ENCODE measurements at places on chromosomes 7 and 10. TPM values are rescaled to one million over a fixed set of nuclear protein-coding genes. Genes with fewer than 3 reads are reported as not detected.
A peak's percentile ranks its signal among the peaks of the same experiment; 100 is the strongest.

CNTNAP2 gene
- 0.21 TPM for total RNA-seq

FOXI2 gene
- total RNA-seq: 1.1 TPM

MYO1G gene
- 6.0 TPM for total RNA-seq

OSBPL3 gene
- 49.7 TPM for total RNA-seq

BAIAP2L1 gene
- 36.5 TPM for total RNA-seq

CAV2 gene
- total RNA-seq: 64.4 TPM

CH25H gene
- 3.6 TPM for total RNA-seq

C10orf105 gene
- total RNA-seq: 0.34 TPM

SAP25 gene
- total RNA-seq: 2.8 TPM

LRMDA gene
- 23.1 TPM for total RNA-seq

PDLIM1 gene
- 405 TPM for total RNA-seq

MMD2 gene
- not detected for total RNA-seq

DNA sequence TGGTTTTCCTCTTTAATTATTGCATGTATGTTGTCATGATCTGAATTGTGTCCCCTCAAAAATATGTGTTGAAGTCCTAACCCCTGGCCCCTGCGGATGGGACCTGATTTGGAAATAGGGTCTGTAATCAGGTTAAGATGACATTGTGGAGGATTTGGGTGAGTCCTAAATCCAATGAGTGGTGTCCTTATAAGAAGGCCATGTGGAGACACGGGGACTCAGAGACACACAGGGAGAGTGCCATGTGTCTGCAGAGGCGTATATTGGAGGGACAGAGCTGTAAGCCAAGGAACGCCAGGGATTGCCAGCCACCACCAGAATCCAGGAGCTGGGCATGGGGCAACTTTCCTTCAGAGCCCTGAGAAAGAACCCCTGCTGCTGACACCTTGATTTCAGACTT, 171.9 kb downstream of the CREB5 start:
- no peak for DNase-seq

DNA sequence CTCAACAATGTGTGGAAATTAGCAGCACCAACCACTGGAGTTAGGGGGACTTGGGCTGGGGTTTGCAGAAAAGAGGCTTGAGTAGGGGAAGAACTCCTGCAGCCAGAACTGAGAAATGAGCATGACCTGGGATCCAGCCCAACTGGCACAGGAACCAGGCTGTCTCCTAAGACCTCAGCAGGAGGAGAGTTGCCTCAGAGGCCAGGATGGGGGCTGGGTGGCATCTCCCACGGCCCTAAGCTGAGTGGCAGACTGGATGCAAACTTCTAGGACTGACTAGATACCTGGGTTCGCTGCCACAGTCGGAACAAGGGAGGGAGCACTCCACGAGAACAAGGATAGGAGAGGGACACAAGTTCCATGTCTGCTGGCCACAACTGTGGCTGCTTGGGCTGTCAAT, 62.6 kb downstream of the RNF32 start:
- DNase-seq: no peak

DNA sequence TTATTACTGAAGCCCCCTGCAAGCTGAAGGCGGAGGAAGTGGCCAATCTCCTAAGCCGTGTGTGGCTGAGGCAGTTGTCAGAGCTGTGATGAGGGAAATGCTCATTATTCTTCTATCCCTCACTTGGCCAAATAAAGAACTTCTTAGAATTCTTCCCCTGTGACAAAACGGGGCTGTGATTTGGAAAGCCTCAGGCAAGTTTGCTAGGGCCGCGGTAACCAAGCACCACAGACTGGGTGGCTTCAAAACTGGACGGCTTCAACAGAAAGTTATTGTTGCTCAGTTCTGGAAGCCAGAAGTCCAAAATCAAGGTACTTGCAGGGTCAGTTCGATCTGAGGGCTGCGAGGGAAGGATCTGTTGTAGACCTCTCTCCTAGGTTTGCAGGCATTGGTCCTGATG, 72.3 kb upstream of the STEAP1B start:
- DNase-seq: no peak

- DNase-seq: no peak
Observed at GRCh38 chr10:17669185-17669872, 25.4 kb downstream of the STAM start.

DNA sequence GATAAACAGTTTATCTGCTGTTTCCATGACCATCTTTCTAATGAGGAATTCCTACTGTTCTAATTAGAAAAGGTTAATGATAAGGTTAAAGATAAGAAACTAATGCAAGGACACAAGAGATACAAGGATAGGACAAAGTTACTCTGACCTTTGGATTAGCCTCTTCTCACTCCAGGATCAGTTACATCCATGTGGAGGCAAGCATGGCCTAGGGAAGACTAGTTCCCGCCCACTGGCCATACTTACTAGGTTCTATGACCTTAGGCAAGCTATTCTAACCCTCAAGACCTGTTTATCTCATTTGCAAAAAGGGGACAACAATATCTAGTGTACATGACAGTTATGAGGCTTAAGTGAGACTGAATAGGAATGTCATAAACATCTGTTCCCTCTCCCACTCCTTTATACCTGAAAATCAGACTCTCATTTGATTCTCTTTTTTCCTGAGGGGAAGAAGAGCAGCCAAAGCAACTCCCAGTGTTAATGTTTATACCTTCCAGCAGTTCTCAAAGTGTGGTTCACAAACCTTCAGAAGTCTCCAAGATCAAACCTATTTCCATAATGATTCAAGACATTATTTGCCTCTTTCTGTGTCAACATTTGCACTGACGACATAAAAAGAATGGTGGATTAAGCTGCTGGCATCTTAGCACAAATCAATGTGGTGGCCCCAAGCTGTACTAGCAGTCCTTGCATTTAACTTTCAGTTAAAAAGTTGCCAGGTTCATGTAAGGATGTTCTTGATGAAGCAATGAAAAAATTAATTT, 72.0 kb downstream of the SRPK2 start:
- no peak for DNase-seq

GRCh38 chr10:75018251-75018650, 93.2 kb upstream of the SAMD8 start:
- DNase-seq: no peak

GRCh38 chr7:87552351-87552900, 48.3 kb downstream of the ABCB1 start:
- no peak for DNase-seq

- no peak for DNase-seq
Observed at GRCh38 chr7:87767827-87768226, 108.3 kb downstream of the SLC25A40 start.

- no peak for DNase-seq
Observed at GRCh38 chr10:119285495-119286267, 78.3 kb downstream of the GRK5 start.

DNA sequence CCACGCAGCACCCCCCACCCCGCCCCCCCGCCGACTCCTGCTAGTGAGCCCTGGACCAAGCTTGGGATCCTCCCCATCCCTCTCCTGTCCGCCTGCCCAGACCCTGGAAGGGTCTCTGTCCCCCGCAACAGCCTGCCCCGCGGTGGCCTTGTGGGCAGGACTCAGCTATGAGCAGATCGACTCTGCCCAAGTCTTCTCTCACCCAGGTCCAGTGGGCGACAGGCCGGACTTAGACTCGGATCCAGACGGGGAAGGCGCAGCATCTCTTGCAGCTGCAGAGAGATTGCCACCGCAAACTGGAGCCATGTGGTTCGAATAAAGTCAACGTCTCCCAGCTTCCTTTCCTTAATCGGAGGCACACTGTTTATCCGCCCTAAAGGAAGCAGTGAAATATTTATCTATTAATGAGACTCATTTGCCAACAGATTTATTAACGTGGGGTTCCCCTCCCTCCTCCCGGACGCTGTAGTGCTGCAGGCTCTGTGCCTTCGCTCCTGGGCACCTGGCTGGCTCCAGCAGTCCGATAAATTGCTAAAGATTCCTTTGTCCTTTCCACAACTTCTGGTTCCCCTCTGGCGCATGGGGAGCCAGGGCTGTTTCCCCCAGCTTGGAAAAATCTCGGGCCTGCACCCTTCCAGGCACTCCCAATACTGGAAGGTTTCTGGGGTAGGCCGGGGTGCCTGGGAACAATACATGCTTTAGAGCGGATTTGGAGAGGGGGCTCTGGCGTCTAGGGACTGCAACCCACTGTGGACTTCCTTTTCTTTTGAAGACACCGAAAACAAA, 634 bp upstream of the HOXA7 start:
- DNase-seq: no peak

GRCh38 chr10:3757638-3758490, 27.1 kb downstream of the KLF6 start:
- no peak for DNase-seq

GRCh38 chr7:99478464-99479440, 6.1 kb downstream of the ZNF789 start:
- no peak for DNase-seq

GRCh38 chr7:142250705-142251104, 7.2 kb downstream of the PRSS58 start:
- DNase-seq: no peak

DNA sequence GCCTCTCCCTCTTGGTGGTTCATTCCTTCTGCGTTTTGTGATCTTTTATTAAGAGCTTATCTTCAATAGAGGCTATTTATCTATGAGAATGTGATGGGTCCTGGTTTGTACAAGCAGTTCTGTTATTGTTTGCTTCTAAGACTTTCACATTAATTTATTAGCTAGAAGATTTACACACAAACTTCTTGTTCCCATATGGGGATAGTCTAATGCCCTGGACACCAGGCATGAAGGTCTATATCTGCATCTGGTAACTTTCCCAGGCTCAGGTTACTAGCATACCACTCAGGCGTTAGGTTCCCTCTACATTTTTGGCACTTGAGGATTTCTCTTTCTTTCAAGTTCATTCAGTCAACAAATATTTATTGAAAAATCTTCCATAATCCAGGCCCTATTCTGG, 7.7 kb downstream of the XPNPEP1 start:
- no peak for DNase-seq

- no peak for DNase-seq
Observed at GRCh38 chr10:61964949-61965702, 63.6 kb downstream of the ARID5B start.

- no peak for DNase-seq
Observed at GRCh38 chr10:114987995-114988394, 50.0 kb downstream of the TRUB1 start.

- no peak for DNase-seq
Observed at GRCh38 chr10:59617996-59618395, 91.7 kb downstream of the SLC16A9 start.

DNA sequence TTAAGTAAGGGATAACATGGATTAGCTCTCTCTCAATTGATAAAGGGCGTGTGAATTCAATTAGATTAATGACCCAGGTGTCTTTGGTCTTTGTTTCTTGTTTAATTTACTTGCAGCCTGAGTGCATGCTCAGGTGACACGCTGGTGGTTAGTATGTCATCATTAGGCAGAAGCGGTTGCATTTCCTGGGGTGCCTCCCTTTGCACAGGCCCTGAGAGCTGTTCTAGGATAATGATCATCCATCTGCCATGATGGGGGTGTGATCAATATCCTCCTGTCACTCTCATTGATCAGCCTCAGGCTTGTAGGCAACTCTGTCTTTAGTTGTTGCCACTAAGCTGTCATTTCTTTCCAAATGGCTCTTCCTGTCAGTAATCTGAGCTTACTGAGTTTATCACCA, 99.6 kb upstream of the NPS start:
- no peak for DNase-seq

DNA sequence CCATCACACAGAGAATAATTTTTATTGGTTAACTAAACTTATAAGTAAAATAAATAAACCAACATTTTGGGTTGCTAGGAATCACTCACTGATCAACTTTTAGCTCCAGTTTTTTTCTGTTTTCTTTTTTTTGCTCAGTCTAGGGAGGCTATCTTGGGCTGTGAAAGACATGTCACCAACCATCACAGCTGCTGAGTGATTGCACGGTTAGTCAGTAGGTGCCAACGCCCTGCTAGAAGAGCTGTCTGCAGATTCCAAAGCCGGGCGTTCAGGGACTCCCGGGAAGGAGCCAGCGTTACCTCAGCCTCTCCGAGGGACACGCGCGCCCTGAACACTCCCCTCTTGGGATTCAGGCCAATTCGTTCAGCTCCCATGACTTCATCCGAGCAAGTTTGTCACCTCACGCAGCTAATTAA, 604 bp upstream of the STAM start:
- peak; percentile 68 for DNase-seq

DNA sequence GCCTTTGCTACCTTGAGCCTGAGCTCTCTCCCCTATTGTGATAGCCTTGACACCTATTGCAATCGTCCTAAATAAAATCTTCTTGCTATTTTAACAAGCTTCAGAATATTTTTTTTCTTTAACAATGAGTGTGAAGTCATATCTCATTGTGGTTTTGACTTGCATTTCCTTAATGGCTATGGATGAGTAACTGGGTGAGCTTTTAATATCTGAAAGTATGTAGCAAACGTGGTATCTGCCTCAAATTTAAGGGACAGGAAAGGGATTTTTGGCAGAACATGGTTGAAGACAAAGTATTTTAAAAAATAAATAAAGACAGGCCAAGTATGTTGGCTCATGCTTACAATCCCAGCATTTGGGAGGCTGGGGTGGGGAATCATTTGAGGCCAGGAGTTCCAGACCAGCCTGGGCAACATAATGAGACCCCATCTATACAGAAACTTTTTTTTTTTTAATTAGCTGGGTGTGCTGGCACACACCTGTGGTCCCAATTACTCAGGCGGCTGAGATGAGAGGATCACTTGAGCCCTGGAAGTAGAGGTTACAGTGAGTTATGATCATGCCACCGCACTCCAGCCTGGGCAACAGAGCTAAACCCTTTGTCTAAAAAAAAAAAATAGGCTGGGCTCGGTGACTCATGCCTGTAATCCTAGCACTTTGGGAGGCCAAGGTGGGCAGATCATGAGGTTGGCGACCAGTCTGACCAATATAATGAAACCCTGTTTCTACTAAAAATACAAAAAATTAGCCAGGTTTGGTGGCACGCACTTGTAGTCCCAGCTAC, 319.3 kb upstream of the NRP1 start:
- no peak for DNase-seq

DNA sequence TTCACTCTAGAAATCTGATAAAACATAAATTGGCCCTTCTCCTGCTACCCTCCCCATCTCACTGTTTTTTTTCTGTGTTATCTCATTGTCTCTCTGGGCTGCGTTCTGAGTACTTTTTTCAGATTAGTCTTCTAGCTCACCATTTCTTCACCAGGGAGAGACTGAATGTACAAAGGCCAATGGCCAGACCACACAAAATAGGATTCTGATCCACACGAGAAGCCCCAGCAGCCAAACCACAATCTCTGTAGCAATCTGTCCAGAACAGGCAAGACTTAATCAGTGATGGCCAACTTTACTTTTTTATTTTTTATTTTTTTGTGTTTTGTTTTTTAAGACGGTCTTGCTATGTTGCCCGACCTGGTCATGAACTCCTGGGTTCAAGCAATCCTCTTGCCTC, 55.9 kb upstream of the PAPSS2 start:
- DNase-seq: no peak

GRCh38 chr10:31590023-31590800, 271.2 kb downstream of the ZEB1 start:
- DNase-seq: no peak

DNA sequence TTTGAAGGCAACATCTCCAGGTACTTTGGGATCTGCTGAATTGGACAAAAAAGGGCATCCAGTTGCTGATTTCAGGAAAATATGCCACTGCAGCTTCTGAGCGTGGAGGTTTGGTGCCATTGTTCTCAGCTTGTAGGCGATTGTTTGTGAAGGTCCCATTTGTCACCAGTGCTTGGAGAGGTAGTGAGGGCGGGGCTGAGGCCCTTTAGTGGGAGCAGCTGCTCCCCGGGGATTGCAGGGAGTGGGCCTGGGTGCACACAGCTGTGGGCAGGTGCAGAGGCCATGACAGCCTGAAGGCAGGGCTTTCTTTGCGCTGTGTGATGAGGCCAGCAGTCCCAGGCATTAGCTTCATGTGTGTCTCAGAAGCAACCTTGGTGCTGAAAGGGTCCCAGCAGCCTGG, 3.9 kb downstream of the FAM20C start:
- DNase-seq: no peak

GRCh38 chr7:126690104-126690503, 562.6 kb downstream of the GRM8 start:
- DNase-seq: no peak
